ENCODE measurements at places on chromosomes 1 and 21.

- DNase-seq: no peak
Observed at GRCh38 chr21:38920631-38921398, 115.1 kb downstream of the ETS2 start.

GRCh38 chr1:201191653-201192260 lies 1.1 kb downstream of the IGFN1 start:
- DNase-seq: no peak

GRCh38 chr1:213783893-213784292 lies 203.9 kb upstream of the PROX1 start:
- no peak for DNase-seq

GRCh38 chr21:42309753-42310213 lies 5.4 kb downstream of the TFF3 start:
- peak; percentile 44 for DNase-seq

DNA sequence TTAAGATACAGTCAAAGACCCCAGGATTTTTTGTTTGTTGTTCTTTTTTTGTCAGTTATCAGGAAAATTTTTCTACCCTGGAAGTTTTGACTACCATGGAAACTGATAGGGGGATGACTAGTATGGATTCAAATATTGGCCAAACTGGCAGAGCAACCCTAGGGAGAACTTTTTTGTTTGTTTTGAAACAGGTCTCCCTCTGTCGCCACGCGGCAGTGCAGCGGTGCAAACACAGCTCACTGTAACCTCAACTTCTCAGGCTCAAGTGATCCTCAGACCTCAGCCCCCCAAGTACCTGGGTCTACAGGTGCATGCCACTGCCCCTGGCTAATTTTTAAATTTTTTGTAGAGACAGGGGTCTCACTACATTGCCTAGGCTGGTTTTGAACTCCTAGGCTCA lies 46.6 kb downstream of the TOR3A start:
- DNase-seq: no peak

DNA sequence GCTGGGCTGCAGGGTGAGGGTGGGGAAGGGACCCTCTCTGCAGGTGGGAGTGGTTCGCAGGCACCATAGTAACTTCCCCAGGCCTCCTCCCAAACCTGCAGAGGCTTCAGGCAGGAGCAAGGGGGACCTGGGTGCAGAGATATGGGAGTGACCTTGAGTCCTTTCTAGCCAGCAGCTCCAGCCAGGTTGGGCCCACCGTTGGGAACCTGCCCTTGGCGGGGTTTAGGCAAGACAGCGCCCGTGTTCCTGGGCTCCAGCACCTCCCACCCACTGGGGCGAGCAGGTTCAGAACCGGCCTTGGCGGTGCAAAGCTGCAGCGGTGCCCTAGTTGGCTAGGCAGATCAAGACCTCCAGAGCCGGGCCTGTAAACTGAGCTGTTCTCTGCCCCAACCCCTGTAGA lies 2.2 kb upstream of the PRDM16 start:
- no peak for DNase-seq

- DNase-seq: no peak
Observed at GRCh38 chr1:7256526-7256925, 471.3 kb downstream of the CAMTA1 start.

DNA sequence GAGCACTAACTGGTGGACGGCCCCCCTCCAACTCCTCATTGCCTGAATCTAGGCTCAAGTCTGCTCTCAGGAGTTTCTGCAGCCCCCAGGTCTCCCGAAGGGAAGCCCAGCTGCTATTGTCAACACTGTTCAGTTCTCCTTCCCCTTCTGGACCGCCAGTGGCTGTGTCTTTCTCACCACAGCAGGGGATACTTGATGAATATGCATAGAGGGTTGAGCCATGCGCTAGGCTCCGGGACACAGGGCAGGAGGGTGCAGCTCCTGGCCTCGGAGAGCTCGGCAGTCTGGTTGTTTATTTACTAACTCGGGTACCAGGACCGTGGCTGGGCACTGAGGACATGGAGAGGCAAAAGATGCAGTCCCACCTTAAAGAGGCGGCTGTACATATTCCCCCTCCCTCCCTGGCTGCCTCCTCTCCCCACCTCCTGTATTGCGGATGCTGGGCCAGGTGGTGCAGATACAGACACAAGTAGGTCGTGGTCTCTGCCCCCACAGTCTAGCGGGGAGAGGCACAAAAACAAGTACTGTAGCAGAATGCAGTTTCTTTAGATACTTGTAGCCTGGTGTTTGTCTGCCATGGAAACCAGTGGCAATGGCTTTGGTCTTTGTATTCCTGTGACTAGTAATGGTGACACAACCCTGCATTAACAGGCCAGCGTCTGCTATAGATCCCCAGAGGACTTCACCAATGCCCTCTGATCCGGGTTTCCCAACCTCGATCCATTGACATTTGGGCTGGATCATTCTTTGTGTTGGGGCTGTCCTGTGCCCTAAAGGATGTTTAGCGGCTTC lies 26.2 kb downstream of the ARHGEF10L start:
- DNase-seq: no peak

DNA sequence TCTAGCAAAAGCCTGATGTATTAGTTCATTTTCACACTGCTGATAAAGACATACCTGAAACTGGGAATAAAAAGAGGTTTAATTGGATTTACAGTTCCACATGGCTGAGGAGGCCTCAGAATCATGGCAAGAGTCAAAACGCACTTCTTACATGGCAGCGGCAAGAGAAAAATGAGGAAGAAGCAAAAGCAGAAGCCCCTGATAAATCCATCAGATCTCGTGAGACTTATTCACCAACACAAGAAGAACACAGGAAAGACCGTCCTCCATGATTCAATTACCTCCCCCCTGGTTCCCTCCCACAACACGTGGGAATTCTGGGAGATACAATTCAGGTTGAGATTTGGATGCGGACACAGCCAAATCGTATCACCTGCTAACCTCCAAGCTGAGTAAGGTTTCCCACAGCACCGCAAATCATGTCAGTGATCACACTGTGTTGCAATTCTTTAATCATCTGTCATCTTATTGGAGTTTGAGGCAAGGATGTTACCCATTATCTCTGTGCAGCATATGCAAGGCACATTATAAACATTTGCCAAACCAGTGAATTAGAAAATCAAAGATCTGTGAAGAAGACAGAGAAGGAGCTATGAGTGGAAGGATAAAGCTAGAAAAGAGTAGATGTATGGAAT lies 128.5 kb downstream of the ZNF281 start:
- no peak for DNase-seq

Measured in stimulated activated CD8-positive, alpha-beta memory T cell treated with anti-CD3 and anti-CD28 coated beads, Interleukin-4, amount 100 ng/mL, for 1 hour (primary cell).